Activated CD4-positive, alpha-beta T cell treated with anti-CD3 and anti-CD28 coated beads for 36 hours (primary cell): ENCODE measurements at places on chromosomes 13 and 19. TPM values are rescaled to one million over a fixed set of nuclear protein-coding genes. Genes with fewer than 3 reads are reported as not detected.

DNA sequence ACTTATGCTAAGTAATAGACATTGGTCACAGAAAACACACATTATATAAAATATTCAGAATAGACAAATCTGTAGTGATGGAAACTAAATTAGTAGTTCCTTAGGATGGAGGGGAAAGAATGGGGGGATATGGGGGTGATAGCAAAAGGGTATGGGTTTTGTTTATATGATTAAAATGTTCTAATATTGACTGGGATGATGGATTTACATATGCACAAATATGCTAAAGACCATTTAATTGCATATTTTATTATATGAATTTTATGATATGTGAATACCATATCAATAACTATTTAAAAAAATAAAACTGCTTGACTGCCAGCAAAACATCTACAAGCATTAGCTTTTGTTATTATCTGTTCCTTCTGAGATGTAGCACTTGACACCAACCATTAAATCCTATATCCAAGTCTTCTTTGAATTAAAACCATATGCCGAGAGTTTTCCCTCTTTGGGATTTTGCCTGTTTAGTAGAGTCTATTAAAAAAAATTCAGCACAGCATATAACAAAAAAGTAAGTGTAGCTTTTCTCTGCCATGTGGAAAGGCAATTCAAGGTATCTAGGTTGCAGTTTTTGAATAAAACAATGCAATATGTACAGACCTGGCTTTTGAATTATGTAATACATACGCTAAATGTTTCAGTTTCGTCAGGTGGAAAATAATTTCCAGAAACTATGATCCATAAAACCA lies 2584.1 kb upstream of the PCDH20 start:
- DNase-seq, result no peak

DNA sequence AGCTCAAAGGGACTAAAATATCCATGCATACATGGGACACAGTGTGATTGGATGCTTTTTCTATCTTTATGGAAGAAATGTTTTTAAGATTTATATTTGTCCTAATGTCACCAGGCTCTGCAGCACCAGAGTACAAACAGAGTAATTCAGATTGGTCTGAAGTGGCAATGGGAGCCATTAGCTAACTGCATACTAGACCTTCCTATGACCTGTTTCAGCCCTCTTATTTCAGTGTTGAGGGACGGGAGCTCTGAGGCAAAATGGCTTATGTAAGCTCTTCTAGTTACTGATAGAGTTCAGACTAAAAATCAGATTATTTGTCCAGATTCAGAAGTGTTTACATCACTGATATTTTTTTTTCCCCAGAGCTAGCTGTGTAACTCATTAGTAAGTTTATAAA lies 4.9 kb downstream of the SLAIN1 start:
- no peak for DNase-seq

- DNase-seq, result no peak
These were observed 56.1 kb downstream of the MRPL57 start for GRCh38 chr13:21232599-21232998.

- no peak for DNase-seq
These were observed 2044.9 kb upstream of the PCDH20 start for GRCh38 chr13:63460462-63461090.

- DNase-seq, result no peak
These were observed 13.7 kb upstream of the SERPINE3 start for GRCh38 chr13:51325837-51326236.

DNA sequence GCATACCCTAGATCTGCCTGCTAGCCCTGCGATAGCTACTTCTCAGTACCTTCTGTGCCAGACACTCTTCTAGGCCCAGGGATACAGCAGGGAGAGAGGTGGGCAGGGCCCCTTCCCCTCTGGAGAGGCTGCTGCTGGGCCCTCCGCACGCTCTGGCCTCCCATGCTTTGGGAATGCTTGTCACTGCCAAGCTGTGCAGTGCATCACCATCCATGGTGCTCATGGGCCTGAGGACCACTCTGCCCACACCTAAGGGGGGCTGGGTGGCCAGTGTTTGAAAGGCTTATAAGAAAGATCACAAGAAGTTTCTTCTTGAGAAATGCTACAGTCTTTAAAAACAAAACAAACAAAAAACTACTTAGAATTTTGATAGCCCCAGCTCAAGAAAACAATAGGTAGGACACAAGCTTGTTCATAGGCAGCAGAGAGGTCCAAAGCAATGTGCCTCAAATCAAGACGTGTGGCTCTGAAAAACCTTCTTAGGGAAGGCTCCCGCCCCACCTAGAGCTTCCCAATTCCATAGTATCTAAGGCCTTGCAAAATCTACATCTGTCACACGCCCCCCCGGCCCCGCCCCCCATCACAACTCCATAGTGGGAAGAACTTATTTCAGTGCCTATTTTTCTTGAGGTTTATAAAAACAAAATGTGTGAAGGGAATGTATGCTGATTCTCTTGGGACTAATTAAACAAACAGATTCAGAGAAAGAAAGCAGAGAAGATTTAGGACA lies 145.8 kb downstream of the TM9SF2 start:
- no peak for DNase-seq

DNA sequence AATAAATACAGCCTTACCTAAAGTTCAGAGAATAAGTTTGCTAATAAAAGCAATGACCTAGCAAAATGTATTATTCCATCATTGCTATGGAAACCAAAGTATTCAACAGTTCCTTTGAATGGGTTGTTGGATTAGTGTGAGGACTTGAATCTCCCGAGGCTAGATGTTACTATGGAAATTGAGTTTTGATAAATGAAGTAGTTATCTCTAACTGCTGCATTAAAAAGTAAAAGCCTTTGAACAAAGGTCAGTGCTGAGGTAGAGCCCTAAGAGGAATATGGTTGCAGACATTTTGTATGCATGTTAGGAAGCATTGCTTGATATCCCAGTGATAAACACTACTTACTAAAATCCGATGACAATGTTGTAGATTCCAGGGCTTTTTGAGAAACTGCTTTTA lies 6.2 kb downstream of the KLF5 start:
- no peak for DNase-seq

DNA sequence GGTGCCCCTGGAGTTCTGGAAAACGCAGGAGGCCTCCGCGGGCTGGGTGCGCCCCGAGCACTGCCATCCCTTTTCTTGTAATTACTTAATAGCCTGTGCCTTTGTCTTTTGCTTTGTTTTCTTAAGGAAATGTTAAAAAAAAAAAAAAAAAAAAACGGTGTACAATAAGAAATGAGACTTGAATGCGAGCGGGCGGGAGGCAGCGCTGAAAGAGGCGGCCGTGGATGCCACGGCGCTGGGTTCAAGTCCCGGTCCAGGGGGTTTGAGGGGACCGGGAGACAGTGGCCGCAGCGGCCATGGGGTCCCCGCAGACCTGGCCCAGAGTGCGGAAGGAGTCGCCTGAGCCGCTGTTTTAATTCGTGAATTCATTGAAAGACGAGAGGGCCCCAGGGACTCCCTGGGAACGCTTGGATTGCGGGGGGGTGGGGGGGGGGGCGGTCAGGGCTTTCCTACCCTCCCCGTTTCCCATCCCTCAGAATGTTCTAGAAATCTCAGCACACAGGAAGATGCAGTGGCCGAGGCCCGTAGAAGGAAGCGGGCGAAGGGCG lies 349.2 kb upstream of the ARGLU1 start:
- DNase-seq, result no peak

GRCh38 chr13:30193279-30194234 lies 113.8 kb downstream of the KATNAL1 start:
- DNase-seq, result no peak

DNA sequence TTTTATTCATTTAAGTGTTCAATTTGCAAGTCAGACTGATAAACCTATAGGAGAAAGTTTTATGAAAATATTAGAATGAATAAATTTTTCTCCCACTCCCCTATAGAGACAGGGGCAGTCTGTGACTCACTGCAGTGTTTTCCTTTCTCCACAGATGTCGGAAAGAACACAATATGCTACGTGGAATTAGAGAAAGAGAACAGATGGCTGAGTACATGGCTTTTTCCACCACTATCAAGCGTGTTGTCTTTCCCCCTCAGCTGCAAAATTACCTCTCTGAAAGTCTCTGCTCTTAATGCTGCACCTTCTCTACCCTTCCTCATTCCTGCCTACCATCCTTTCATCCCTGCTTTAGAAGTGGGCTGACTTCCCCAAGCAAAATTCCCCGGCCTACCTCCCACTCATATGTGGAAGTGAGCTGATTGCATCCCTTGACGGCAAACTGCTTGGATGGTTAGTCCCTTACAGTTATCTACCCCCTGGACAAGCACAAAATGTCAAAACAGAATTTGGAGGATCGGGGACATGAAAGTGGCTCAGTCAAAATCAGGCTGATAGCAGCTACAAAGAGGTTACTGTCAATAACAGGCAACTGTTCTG lies 30.0 kb downstream of the FLT1 start:
- no peak for DNase-seq

GRCh38 chr13:43770871-43771270 lies 15.9 kb downstream of the ENOX1 start:
- DNase-seq, result no peak

DNA sequence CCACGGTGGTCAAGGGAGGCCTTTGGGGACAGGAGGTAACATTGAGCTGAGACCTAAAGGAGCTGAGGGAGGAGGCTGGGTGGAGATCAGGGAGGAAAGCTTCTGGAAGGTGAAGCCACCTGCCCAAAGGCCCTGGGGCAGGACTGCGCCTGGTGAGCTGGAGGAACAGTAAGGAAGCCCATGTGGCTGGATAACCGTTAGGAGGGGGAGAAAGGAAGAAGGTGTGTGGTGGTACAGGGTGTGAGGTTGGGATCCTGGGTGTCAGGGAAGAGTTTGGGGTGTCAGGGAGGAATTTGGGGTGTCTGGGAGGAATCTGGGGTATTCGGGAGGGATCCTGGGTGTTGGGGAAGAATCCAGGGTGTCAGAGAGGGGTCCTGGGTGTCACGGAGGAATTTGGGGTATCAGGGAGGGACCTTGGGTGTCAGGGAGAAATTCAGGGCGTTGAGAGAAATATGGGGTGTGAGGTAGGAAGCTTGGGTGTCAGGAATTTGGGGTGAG lies 695 bp downstream of the TICAM1 start:
- no peak for DNase-seq

DNA sequence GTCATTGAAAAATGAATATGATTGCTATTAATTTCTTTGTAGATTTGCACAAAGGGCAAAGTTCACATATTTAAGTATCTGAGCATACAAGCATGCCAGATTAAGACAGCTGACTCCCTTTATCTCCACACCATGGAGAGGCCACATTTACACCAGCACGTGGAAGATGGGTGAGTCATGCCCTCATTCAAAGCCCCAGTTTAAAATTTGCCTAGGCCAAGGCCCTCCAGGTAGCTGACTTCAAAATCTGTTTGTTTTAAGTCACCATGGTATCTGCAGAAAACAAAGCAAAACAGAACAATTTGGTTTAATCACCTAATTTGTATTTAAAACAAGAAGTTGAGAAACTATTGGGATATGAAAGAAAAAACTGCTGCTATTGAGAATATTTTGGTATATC lies 109.2 kb downstream of the ESD start:
- DNase-seq, result peak; percentile 30

GRCh38 chr13:98033277-98034247 lies 80.1 kb downstream of the IPO5 start:
- DNase-seq, result no peak

DNA sequence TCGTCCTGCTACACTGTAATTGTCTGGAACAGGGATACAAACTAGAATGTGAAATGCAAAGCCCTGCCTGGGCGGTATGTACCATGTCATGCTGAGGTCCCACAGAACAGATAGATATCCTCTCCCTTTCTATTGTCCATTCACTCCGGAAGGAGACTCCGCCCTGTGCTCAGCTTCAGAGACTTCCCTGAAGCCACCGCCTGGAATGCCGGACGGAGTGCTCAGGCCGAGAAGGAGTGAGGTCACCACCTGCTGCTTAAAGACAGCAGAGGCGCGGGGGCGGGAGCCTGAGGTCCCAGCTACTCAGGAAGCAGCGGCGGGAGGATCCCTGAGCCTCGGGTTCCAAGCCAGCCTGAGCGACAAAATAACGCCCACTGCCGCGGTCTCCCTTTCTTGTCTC lies 890 bp upstream of the ZNF611 start:
- DNase-seq, result peak; percentile 39

GRCh38 chr13:26837997-26838396 lies 77.4 kb upstream of the GPR12 start:
- DNase-seq, result no peak

DNA sequence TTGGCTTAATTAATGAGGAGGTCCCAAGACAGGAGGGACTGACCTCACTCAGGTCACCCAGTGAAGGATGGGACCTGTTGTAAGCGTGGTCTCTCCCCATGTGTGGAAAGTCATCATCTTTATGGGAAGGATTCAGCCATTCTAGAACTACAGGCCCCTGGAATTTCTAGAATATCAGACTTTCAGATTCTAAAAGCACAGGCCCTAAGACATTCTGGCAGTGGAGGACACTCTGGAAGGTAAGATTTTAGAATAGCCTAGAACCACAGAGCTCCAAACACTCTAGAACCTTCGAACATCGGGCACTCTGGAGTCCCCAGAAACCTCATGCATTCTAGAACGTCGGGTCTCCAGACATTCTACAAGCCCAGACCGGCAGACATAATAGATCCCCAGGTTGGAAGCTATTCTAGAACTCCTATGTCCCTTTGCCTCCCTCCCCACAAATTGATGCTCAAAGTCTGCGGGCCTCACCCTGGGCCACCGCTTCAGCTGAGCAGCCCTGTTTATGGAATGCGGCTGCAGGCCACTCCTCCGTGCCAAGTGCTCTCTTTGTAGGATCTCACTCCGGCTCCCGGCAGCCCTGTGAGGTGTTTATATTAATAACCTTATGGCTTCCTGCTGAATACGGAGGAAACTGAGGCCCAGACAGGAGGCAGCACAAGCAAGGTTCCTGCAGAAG lies 1.9 kb upstream of the KLK15 start:
- DNase-seq, result no peak

- no peak for DNase-seq
These were observed 392.5 kb upstream of the DACH1 start for GRCh38 chr13:72259528-72259927.

DNA sequence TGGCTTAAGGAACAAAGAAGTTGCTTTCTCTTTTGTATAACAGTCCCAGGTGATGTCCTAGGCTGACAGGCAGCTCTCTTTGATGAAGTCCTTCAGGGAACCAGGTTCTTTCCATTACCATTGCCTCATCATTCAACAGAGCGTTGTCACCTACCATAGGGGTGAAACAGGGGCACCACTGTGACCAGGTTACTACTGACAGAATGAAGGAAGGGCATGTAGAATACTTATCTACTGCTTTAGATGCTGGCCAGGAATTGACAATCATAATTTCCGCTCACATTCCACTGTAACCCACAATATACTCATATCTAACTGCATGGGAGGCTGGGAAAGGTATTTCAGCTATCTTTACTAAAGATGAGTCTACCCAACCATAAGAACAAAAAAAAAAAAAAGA lies 148.0 kb upstream of the FNDC3A start:
- DNase-seq, result peak; percentile 13

GRCh38 chr13:99757756-99758459 lies 213.7 kb downstream of the ZIC5 start:
- DNase-seq, result no peak

- no peak for DNase-seq
These were observed 69.2 kb downstream of the ATP11A start for GRCh38 chr13:112759053-112759452.

Gene CLEC4G
- total RNA-seq, result not detected

Gene MBD3L3
- total RNA-seq, result not detected

Gene ZNF699
- 7.1 TPM for total RNA-seq

Gene COX6B1
- total RNA-seq, result 385 TPM

Gene APOC4
- not detected for total RNA-seq

Gene SHISA2
- 0.07 TPM for total RNA-seq

Gene TUBA3C
- not detected for total RNA-seq

Gene MEIOSIN
- total RNA-seq, result not detected

Gene ATP13A1
- 71.2 TPM for total RNA-seq

Gene BRSK1
- 4.1 TPM for total RNA-seq
